ENCODE measurements at places on chromosomes 6 and 20.

DNA sequence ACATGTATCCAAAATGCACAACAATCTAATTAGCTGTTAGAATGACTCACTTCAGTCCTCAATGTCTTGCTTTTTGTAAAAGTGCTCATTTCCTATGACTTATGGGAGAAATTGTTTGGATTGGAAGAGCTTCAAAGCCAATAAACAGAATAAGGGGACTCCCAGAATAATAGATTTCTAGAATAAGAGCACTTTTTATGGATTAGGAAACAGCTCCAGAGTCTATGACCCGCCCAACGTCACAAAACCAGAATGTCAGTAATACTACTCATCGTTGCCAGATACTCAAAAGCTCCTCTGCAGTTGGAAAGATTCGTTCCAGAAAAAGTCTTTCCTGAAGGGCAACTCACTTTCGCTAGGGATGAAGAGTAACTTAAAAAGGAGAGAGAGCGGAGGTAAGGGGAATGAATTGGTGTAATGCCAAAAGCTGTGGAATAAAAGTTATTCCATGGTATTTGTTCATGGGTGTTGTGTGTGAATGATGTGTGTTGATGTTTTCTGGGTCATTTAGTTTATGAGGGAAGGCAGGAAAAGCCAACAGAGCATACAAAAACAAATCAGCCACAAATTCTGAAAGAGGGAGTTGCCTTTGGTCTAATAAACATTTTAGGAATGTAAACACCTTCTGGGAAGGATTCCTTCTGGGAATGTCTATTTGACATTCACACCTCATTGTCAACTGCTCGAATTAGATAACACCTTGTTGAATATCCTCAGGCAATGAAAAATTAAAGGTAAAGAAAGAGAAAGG is 64.6 kb downstream of the SYNE1 start:
- no peak for DNase-seq

DNA sequence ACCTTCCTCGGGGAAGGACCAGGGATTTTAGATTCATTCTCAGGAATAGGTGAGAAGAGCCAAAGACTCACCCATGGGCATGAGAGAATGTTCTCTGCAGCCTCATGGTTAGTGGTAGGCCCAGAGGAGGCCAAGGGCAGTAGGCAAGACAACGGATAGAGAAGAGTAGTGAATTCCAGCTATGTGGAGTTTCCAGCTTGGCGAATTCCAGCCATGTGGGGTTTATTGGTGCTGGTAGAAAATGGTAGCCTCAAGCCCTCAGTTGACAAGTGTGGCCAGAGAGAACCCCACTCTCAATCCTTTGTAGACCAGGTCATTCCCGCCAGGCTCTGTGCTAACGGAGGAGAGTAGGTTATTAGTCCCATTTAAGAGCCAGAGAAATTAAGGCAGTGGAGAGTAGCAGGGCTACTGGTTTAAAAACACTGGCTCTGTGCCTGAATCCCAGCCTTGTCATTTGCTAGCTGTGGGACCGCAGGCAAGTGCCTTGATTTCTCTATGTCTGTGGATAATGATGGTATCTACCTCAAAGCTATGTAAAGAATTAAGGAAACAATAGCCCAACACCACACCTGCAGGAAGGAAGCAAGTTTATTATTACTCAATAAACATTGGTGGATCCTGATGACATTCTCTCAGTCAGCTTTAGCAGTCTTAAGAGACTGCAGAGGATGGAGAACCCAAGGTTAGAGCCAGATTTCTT is 2.0 kb upstream of the SLC9A8 start:
- no peak for DNase-seq

GRCh38 chr6:61100072-61100471 is 1186.0 kb downstream of the KHDRBS2 start:
- no peak for DNase-seq

- no peak for DNase-seq
These were observed 61.2 kb downstream of the SRC start for GRCh38 chr20:37407019-37407566.

DNA sequence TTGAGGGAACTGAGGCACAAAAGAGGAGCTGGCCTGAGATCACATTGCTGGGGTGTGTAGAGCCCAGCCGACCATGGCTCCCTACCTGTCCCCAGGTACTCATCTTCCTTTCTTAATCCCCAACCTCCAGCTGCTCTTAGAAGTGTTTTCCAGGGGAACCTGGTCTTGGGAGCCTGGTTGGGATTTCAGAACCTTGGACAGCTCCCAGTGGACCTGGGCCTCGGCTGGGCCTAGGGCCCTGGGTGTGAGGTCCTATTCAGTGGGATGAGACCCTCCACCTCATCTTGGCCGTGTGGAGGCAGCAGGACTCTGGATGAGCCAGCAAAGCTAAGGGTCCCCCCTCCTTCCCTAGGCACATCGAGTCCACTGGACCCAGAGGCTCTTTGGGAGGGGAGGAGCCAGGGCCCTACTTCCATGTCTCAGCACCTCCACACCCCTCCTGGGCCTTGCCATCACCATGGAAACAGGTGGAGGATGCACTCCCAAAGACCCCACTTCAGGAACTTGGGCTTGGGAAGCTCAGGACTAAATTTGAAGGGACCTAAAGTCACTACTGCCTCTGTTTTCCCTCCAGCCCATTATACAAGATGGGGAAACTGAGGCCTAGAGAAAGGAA is 38.5 kb downstream of the DLGAP4 start:
- DNase-seq: peak; percentile 29

GRCh38 chr6:134288538-134289203 is 29.2 kb downstream of the SGK1 start:
- DNase-seq: peak; percentile 72

GRCh38 chr6:129754750-129755149 is 44.8 kb upstream of the ARHGAP18 start:
- no peak for DNase-seq

- DNase-seq: no peak
These were observed 407.8 kb downstream of the CDC5L start for GRCh38 chr6:44795326-44795725.

Measured in glomerular endothelial cell (primary cell).